ENCODE measurements at places on chromosomes 1 and 21.

DNA sequence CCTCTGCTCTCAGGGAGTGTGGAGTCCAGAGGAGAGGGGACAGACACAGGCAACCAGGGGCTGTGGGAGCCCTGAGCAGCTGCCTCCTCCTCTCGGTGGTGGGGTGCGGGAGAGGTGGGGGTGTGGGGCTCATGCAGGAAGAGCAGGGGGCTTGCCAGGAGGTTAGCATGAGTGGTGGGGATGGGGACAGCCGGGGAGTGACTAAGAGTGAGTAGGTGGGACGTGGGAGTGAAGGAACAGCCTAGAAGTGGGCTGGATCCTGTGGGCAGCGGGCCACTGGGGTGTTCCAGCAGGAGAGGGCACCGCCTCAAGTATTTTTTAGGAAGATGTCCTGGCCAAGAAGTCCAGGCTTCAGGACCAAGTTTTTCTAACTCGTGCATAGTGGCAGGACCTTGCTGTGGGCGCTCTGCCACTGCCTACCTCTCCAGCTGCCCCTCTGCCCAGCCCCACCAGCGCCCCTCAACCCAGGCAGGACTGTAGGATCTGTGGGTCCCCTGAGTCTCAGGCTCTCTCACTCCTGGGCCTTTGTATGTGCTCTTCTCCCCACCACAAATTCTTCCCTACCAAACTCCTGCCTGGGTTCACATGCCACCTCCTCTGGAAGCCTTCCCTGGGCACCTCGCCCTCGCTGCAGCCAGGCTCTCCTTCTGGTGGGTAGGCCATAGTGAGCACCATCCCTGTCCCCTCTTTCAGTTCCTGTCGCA lies 18.8 kb upstream of the LHX4 start:
- DNase-seq = no peak

DNA sequence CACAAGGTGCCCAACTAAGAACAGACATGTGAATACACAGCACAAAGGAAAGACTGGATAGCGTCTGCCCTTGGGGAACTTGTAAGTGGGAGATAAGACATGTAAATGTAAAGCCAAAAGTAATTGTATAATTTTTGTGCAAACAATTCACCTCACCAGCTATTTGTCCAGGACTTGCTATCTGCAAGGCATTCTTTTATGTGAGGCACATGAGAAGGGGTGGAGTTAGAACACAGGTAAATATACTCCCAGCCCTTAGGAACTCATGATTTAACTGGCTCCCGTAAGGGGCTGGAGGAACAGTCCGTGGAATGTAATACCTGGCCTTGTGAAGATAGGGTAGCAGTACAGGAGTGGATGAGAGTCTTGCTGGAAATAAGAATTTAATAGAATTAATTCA lies 61.3 kb downstream of the CDK18 start:
- DNase-seq = no peak

DNA sequence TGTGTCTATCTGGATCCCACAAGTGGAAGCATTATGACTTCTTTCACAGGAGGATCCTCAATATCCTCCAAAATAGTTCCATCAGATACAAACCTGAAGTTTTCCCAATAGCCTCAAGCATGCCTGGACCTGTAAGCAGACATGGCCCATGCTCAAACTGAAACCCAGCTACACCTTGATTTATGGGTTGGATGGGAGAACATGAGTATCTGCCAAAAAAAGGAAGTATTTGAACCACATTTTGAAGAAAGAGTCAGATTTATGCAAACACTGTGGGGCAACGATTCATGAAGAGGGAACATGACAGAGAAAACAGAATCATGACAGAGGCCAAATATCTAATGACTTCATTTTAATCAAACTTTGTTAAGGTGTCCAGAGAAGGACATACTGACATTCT lies 351.0 kb upstream of the NFIA start:
- DNase-seq = no peak

GRCh38 chr21:41432562-41433460 lies 6.8 kb downstream of the MX1 start:
- DNase-seq = no peak

- DNase-seq = no peak
Observed at GRCh38 chr1:167291539-167292185, 71.0 kb downstream of the POU2F1 start.

DNA sequence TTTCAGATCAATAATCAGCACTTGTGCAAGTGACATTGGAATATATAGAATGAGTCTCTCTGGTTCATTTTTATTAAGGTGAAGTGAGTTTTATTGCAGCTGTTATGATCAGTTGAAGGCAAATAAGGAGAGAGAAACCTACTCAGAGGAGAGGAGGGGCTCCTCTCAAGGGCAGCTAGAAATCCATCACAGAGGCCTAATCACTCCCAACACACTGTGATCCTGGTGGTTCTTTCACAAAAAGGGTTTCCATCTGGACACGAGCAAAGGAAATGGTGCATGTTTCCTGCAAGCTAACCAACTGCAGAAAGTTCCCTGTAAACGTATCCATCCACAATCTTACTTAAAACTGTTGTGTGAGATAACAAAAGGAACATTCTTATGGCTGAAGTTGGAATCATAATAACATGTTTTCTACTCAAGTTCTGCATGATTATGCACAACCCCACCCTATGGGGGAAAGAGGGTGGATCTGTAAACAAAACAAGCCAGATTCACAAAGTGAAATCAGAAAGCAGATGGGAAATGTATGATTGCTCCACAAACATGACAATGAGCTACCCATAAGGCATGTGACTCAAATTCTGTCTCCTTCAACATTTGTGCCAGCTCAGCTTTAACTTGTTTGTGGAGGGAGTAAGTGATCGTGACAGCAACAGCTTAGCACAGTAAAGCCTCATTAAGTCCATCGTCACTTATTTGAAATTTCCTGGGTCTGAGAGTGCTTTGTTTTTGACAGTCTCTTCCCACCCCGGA lies 141.2 kb upstream of the ST6GALNAC5 start:
- no peak for DNase-seq

DNA sequence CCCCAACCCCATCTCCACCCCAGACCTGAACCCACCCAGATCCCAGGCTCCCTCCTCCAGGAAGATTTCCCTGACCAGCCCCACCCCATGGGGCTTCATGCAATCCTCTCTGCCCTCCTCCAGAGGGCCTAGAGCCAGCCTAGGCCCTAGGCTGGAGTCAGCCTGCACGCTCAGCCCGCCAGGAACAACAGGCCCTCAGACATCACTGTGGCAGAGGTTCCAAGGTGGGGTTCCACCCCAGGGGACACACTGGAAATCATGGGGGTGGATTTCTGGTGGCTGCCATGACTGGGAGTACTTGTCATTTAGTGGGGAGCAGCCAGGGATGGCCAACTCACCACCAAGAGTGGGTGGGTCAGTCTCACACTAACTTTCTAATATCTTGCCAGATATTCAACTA lies 122.0 kb downstream of the GLIS1 start:
- DNase-seq = no peak

GRCh38 chr1:32116531-32116930 lies 8.7 kb downstream of the KPNA6 start:
- no peak for DNase-seq

DNA sequence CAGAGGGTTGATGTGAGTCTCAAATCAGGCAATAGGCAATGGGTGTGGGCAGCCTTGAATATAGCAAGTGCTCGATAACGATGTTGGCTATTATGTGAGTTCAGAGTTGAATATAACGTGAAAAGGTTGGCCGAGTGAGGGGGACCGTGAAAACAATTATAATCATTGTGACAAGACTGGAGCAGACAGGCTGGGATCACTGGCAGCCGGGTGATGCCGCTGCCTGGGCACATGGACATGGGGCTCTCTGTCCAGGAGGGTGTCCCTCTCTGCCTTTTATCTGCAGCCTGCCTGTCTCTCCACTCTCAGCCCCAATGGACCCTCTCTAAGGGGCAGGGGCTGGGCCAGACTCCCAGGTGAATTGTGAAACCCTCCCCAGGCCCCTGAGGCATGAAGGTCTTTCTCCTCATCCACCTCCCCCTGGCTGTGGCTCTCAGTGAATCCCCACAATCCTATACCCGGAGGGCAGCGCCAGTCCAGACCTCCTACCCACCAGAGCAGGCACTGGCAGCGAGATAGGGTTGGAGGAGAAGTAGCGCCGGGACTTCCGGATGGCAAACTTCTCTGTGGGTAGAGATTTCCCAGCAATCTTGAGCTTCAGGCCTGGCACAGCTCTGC lies 36.4 kb downstream of the TTC39A start:
- DNase-seq = peak; percentile 41

DNA sequence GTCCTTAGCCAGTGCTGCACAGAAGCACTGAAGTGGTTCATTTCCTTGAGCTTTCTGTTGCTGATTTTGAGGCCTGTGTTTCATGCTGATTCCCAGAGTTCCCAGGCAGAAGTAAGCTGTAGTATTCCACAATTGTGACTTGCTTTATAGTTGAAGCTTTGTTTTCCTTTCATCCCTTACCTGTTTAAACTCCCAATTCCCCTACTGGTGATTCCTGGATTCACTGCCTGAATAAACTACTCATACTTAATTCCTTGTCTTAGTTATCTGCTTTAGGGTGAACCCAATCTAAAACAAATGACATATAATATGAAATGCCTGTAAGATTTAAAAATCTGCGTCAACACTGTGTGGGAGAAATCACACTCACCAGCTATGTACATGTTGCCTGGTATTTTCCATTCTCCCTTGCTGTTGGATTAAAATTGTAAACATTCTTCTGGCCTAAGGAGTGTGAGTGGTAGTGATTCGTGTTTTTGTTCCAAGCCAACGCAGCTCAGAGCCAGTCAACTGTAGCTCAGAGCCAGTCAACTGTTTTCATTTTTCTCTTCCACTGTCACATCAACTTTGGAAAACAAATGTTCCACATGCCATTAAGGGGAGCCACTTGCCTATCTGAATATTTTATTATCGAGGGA lies 879.4 kb downstream of the MRPL39 start:
- no peak for DNase-seq

- no peak for DNase-seq
Observed at GRCh38 chr1:206808615-206809014, 36.3 kb upstream of the IL10 start.

- no peak for DNase-seq
Observed at GRCh38 chr21:46552865-46553379, 52.0 kb downstream of the S100B start.

DNA sequence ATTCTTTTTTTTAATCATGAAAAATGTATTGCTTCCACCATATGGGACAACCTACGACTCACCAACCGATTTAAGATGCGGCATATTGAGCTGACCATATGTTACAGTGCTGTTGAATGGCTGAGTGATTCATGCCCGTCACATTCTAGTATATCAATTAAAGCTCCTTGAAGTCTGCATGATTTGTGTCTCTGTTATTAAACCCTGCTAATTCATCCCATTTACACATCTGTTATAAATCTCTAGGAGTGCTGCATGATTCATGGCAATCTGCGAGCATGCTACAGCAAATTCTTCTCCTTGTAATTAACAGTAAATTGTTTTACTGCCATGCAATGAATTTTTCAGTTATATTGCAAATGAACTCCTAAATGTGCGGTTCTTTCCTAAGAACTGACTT lies 239.8 kb downstream of the USH2A start:
- no peak for DNase-seq

- DNase-seq = no peak
Observed at GRCh38 chr1:67791261-67791660, 42.0 kb downstream of the GNG12 start.

GRCh38 chr1:200332716-200333115 lies 77.1 kb downstream of the ZNF281 start:
- DNase-seq = no peak

GRCh38 chr1:180966744-180967536 lies 54.2 kb downstream of the KIAA1614 start:
- DNase-seq = no peak

DNA sequence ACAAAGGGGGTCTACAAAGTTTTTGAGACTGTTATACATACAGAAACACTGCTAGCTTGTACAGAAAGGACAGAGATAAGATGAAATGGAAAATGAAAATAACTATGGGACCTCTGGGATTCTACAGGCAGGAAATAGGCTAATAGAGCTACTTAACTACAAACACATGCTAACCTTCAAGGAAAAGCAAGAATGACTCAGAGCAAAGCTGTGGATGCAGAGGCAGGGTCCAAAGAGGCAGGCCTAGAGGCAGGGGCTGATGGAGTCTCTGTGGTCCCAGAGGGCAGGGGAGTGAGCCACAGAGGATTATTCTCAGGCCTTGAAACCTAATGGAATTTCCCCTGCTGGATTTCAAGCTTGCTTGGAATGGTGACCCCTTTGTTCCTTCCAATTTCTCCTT lies 18.7 kb upstream of the GOLT1A start:
- DNase-seq = no peak

DNA sequence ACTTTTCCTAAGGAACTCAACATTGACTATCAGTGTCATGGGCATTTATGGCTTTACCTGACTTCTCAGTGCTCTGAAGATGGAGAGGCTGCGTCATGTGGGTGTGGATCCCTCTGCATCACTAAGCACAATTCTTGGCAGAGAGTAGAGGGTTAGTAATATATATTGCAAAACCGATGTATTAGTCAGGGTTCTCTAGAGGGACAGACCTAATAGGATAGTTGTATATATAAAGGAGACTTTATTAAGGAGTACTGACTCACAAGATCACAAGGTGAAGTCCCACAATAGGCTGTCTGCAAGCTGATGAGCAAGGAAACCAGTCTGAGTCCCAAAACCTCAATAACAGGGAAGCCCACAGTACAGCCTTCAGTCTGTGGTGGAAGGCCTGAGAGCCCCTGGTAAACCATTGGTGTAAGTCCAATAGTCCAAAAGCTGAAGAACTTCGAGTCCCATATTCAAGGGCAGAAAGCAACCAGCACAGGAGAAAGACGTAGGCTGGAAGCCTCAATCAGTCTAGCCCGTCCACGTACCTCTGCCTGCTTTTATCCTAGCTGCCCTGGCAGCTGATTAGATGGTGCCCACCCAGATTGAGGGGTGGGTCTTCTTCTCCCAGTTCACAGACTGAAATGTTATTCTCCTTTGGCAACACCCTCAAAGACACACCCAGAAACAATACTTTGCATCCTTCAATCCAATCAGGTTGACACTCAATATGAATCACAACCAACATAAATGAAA lies 159.7 kb upstream of the NRIP1 start:
- DNase-seq = no peak

GRCh38 chr1:48563021-48563420 lies 91.0 kb upstream of the SPATA6 start:
- DNase-seq = no peak

GRCh38 chr1:76294482-76295194 lies 220.1 kb downstream of the ST6GALNAC3 start:
- no peak for DNase-seq

- DNase-seq = no peak
Observed at GRCh38 chr1:87150143-87150542, 178.5 kb upstream of the LMO4 start.
